Nephron progenitor cell (in vitro differentiated cells): ENCODE measurements at places on chromosomes 5 and 9.

DNA sequence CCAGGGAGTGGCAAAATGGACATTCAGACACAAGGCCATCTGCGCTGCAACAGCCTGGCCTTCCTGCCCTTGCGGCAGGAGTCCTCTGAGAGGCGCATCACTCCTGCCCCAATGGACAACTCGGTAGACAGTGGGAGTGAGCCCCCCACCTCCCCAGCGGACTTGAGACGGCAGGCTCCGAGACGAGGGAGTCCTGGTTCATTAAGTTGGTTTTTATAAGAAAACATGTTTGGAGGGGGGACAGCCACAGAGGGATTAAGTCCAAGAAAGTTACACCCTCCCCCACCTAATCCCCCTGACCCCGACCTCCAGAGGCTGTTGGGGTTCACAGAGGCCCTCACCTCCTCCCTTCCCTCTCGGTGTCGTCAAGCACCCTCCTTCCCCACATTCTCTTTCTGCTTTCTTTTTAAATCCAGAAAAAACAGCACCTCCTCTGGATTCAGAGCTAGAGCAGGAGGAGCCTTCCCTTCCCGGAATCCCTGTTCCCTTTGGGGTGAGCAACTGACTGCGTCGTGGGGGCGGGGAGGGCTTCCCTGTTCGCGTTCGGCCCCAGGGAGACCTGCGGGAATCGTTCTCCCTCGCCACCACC lies 1.8 kb upstream of the EGR1 start:
- no peak for DNase-seq
- H3K36me3 ChIP-seq: peaks cover 20% of the 10 kb centered on the region
- peaks cover 21% of the 10 kb centered on the region for H3K27me3 ChIP-seq
- peaks cover 56% of the 10 kb centered on the region for H3K4me1 ChIP-seq
- peak overlapping the region; percentile 95 for H3K27ac ChIP-seq
- peak overlapping the region; percentile 84 for H3K4me3 ChIP-seq

- DNase-seq: no peak
- no peak overlapping the region for H3K4me3 ChIP-seq
- no peaks in the 10 kb centered on the region for H3K36me3 ChIP-seq
These were observed 507.9 kb upstream of the DAP start for GRCh38 chr5:11268891-11269290.

DNA sequence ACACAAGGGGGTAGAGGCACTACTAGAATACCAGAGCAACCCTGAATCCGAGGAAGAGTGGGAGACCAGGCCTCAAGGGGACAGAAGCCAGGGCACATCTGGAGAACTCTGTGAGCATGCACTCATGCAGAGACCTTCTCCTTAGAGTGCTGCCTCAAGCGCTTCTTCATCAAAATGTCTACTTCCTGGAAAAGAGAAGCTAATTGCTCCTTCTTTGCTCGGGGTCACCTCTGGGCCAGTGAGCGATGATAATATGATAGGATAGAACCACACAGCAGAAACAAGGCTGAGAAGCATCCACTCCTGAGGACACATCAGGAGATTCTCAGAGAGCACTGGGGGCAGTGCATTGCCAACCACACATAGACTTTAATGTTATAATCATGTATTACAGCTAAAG lies 23.7 kb upstream of the LMNB1 start:
- H3K36me3 ChIP-seq: no peaks in the 10 kb centered on the region
- H3K27ac ChIP-seq: no peak overlapping the region
- H3K4me3 ChIP-seq: no peak overlapping the region
- DNase-seq: no peak
- peaks cover 12% of the 10 kb centered on the region for H3K4me1 ChIP-seq
- peaks cover 3% of the 10 kb centered on the region for H3K27me3 ChIP-seq

GRCh38 chr9:133945314-133945975 lies 46.7 kb downstream of the VAV2 start:
- peaks cover 10% of the 10 kb centered on the region for H3K27me3 ChIP-seq
- H3K36me3 ChIP-seq: peaks cover 4% of the 10 kb centered on the region
- H3K4me1 ChIP-seq: peaks cover 71% of the 10 kb centered on the region
- DNase-seq: no peak
- H3K27ac ChIP-seq: peak overlapping the region; percentile 83

GRCh38 chr9:77712533-77713130 lies 64.5 kb upstream of the GNA14 start:
- peaks cover 54% of the 10 kb centered on the region for H3K4me1 ChIP-seq
- no peak overlapping the region for H3K4me3 ChIP-seq
- peaks cover 7% of the 10 kb centered on the region for H3K27me3 ChIP-seq

DNA sequence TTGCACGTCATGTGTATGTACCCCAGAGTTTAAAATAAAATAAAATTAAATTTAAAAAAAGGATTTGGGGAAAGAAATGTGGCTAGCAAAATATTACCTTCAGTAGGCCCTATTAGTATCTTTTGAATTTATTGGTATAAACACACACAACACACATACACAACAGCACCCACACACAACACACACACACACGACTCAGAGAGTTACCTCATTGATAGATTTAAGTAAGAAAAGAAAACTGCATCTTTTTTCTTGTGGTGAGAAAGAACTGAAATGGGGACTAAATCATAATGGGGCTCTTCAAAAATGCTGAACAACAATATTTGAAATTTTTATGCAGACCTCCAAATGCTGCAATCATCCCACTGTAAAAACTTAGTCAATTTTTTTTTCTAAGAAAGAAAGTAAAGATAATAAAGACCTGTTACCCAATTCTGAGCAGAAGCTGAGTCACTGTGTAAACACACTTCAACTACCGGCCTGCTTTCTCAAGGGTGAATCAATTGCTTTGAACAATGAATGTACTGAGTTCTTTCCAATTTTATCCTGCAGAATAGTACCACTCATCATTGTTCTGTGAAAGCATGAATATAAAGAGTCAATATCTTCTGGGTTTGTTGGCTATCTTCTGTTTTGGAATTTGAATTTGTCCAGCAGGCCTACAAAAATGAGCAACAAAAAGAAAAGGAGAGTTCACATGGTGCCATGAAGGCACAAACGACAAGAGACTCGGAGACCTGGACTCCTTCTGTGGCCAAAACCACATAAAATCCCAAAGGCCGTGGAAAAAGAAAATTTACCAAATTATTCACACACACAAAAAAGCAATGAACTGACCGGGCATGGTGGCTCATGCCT lies 57.9 kb upstream of the CCNG1 start:
- H3K4me3 ChIP-seq: no peak overlapping the region
- DNase-seq: no peak
- H3K27me3 ChIP-seq: no peaks in the 10 kb centered on the region
- H3K27ac ChIP-seq: peak overlapping the region; percentile 93

GRCh38 chr9:129343424-129344375 lies 165.6 kb upstream of the IER5L start:
- H3K27me3 ChIP-seq: no peaks in the 10 kb centered on the region
- peak overlapping the region; percentile 70 for H3K27ac ChIP-seq
- no peaks in the 10 kb centered on the region for H3K36me3 ChIP-seq
- no peak for DNase-seq

DNA sequence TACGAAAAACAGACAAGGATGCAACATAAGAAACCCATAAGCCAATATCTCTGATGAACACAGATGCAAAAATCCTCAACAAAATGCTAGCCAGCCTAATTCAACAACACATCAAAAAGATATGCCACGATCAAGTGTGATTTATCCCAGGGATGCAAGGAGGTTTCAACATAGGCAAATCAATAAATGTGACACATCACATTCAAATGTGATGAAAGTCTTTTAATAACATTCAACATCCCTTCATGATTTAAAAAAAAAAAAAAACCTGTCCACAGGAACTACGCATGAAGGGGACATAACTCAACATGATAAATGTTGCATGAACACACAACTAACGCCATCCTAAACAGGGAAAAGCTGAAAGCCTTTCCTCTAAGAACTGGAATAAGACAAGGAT lies 102.2 kb downstream of the PLPP1 start:
- H3K4me3 ChIP-seq: no peak overlapping the region
- DNase-seq: no peak
- H3K4me1 ChIP-seq: peaks cover under 1% of the 10 kb centered on the region
- H3K36me3 ChIP-seq: peaks cover 97% of the 10 kb centered on the region
- peaks cover 5% of the 10 kb centered on the region for H3K27me3 ChIP-seq

- no peak overlapping the region for H3K4me3 ChIP-seq
- no peak for DNase-seq
- H3K27ac ChIP-seq: no peak overlapping the region
- peaks cover 10% of the 10 kb centered on the region for H3K4me1 ChIP-seq
These were observed 61.2 kb downstream of the MCTP1 start for GRCh38 chr5:95223566-95224258.

DNA sequence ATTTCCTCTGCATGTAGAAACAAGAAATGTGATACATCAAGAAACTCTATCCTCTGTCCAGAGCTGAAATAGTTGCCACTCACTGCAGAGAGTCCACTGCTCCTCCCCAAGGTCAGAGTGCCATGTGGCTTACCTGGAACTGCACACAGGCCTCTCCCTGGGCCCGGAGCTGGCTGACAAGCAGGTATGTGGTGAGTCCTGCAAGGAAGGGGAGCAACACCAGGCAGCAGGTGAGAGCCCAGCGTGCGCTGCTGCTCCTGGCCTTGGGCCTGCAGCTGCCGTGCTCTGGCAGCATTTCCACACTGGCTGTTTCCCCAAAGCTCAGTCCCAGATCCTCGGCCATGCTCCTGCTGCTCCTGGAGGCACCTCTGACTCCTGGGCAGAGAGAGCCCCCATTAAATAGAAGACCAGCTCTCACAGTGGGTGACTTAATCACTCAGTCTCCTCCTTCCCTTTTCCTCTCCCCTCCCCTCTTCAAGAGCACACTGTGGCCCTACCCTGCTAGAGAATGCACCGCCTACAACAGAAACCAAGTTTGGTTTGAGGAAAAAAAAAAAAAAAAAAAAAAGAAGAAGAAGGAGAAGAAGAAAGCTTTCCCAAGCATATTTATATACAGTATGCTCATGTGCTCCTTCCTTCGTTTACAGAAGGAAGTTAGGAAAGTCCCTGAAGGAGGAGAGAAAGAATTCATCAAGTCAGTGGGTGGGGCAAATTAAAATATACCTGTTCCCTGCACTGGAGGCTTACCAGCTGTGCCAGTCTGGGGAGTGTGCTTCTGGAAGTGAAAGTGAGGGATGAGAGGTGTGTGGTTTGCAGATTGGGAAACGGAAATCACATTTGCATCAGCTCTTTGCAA lies at the start of gene TNFSF15:
TNFSF15 (minus strand) TSS at position 370 of the 856 bp plus-strand sequence; CDS start at position 343, 27 bp downstream.
- peaks cover 14% of the 10 kb centered on the region for H3K27me3 ChIP-seq
- peak; percentile 37 for DNase-seq
- no peaks in the 10 kb centered on the region for H3K36me3 ChIP-seq
- peak within 1 kb of the TSS; percentile 47 for H3K27ac ChIP-seq
- H3K4me3 ChIP-seq: peak within 1 kb of the TSS; percentile 51

DNA sequence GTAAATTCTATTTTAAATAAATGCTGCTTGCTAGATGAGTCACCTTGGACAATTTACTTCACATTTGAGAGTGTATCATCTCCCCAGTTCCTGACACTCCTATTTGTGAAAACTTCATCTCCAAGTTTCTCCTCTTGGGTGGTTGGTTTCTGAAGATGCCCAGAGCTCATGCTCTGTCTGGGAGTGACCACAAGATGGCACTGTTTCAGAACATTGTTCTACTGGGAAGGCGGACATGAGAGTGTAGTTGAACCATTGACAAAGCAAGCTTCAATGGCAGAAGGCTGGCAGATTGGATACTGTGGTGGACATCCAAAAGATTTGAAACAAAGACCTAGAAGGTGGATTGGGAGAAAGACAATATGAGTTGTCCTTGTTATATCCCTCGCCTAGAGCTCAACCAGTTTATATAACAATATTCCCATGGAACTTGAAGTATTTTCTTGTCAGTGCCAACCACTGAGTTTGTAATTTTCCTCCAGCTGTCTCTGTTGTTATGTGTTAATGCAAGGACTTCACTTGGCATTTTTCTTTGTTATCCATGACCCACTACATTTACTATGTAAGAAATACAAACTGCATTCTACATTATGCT lies 234.3 kb upstream of the ANKH start:
- H3K4me1 ChIP-seq: peaks cover 8% of the 10 kb centered on the region
- H3K4me3 ChIP-seq: no peak overlapping the region
- peak; percentile 61 for DNase-seq
- peaks cover 3% of the 10 kb centered on the region for H3K27me3 ChIP-seq
- H3K27ac ChIP-seq: no peak overlapping the region

GRCh38 chr9:14650596-14650995 lies 42.6 kb downstream of the ZDHHC21 start:
- H3K36me3 ChIP-seq: peaks cover 28% of the 10 kb centered on the region
- DNase-seq: no peak
- no peaks in the 10 kb centered on the region for H3K27me3 ChIP-seq
- no peak overlapping the region for H3K27ac ChIP-seq
